ENCODE measurements at places on chromosomes 13 and 19. TPM values are rescaled to one million over a fixed set of nuclear protein-coding genes. Genes with fewer than 3 reads are reported as not detected.

Gene PBX4
- 0.42 TPM for total RNA-seq

Gene PEAK3
- 0.87 TPM for total RNA-seq

Gene C19orf73
- 1.2 TPM for total RNA-seq

Gene ADPRHL1
- total RNA-seq, result 442 TPM

DNA sequence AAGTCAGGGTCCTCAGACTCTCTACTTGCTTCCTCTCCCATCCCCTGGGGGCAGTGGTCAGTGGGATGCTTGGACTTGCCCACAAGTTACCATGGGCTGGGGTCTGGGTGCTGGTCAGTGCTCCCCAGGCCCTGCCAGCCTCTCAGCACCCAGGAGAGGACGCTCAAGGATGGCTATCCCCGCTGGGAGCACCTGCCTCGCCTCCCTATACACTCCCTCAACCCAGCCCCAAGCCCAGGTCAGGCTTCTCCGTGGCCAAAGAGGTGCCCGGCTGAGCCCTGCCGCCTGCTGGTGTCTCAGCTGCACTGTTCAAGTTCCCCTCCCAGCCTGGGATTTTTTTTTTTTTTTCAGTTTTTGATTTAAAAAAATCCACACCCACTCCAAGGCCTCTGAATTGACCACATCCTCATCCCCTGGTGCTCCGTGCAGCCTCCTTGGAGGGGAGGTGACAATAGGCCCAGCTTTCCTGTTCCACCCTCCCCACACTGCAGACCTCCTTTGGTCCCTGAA, 10.8 kb downstream of the F2RL3 start:
- peak; percentile 61 for DNase-seq

- DNase-seq, result no peak
Measured at GRCh38 chr13:103315711-103316110, 249.5 kb upstream of the SLC10A2 start.

DNA sequence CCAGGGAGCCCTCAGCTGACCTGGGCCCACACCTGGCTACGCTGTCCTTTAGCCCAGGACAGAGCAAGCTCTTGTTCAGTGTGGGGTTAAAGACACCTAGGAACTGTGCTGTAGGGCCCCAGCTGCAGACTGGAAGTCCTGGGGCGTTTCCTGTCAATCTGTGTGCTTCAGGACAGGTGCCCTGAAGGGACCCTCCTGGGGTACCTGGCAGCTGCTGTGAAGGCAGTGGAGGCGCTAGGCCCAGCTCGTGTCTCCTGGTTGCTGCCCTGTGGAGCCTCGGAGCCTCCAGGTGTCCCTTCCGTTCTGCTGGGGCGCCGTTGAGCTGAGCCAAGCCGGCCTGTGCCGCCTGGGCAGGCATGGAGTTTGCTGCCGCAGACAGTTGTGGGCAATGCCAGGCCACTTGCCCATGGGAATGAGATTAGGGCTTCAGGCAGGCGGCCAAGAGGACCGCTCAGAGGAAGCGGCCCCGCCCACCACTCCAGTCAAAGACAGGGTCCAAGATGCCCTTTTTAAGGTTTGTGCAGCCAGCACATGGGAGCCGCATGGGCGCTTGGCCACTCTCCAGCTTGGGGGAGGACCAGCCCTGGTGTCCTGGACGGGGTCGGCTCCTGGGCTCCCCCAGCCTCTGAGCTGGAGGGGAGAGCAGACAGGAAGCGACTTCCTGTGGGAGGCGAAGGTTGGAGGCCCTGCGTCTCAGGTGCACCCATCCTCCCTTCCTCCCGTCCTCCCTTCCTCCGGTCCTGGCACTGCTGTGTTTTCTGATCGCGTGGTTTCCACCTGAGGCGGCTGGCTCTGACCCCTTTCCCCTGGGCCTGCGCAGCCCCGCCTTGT, 4.0 kb downstream of the PTBP1 start:
- peak; percentile 92 for DNase-seq

- DNase-seq, result no peak
Measured at GRCh38 chr13:22173610-22174009, 502.7 kb downstream of the FGF9 start.

DNA sequence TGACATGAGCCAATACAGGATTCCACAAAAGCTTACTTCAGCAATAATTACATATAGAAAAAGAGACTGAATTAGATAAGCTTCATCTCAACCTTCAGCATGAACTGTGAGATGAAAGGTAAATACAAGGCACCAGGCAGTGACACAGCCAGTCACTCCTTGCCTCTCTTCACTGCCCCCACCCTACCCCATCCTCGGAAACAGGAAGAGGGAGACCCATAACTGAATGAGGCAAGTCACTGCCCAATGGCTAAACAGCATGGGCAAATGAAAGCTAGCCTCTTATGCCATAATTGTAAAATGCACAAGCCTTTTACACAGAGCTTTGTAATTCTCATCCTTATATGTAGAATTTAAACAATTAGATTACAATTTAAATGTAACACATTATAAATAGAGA, 1.7 kb downstream of the ZNF160 start:
- no peak for DNase-seq

DNA sequence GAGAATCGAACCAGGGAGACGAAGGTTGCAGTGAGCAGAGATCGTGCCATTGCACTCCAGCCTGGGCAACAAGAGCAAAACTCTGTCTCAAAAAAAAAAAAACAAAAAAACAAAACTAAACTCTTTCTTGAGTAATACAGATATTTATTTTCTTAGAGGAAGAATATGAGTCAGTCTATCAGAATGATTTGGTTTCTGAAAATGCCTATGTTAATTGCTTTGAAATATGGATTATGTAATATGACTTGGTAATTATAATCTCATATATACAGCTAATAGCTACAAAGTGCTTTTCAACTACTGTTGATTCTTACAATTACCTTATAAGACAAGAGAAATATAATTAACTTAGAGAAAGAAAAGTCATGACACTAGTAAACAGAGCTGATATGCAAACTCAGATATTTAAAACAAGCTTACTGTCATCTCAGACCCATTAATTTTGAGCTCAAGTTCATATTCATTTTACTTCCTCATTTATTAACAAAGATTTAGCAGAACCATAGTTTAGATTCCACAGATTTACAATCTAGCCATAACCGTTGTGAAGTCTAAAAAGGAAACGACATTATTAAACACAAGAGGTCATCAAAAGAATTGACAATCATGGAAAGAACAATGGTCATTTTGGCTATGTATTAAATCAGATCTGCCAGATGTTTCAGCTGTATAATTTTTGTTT, 88.0 kb downstream of the TBC1D4 start:
- DNase-seq, result no peak

DNA sequence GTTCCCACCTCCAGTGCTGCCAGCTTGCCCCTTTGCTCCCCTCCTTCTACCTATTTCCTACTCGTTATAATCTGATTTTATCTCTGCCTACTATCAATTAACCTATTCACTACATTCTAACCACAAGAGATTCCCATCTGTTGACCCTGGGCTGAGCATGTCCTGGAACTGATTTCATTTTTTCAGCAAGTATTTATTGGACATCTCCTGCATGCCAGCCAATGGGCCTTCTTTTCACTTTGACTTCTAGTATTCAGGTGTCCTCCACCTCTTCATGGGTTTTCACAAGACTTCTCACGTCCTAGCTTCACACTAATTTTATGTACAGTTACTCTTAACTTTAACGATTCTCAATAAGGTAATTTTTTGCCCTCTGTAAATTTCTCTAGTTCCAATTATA, 282.7 kb upstream of the KLHL1 start:
- no peak for DNase-seq
